ENCODE measurements at places on chromosomes 3 and 15. TPM values are rescaled to one million over a fixed set of nuclear protein-coding genes. Genes with fewer than 3 reads are reported as not detected.

DNA sequence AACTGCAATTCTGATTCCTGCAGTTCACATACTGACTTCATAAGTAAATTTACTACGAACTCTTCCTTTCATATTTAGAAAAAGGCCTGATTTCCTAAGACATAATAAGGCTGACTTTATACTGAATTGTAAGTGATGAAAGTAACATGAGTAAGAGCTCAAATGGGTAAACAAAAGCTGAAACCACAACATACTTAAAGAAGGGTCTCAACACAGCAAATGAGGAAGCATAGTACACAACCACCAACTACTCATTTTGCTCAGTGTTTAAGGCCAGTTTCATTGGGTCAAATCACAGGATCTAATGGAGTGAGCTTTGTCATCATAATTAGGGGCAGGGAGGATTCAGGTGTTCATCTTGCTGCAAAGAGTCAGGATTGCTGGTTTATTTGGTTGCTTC, 81.4 kb downstream of the SETD2 start:
- DNase-seq: no peak
- H3K4me3 ChIP-seq: no peak overlapping the region
- no peaks in the 10 kb centered on the region for H3K36me3 ChIP-seq
- no peaks in the 10 kb centered on the region for H3K4me1 ChIP-seq

- no peak for DNase-seq
- H3K27ac ChIP-seq: no peak overlapping the region
- H3K4me1 ChIP-seq: no peaks in the 10 kb centered on the region
- no peaks in the 10 kb centered on the region for H3K36me3 ChIP-seq
- H3K4me3 ChIP-seq: no peak overlapping the region
Observed at GRCh38 chr15:89963301-89964231, 37.6 kb upstream of the ZNF710 start.

GRCh38 chr3:30470496-30470895, 135.9 kb upstream of the TGFBR2 start:
- no peak overlapping the region for H3K4me3 ChIP-seq
- H3K36me3 ChIP-seq: no peaks in the 10 kb centered on the region
- DNase-seq: no peak
- H3K4me1 ChIP-seq: no peaks in the 10 kb centered on the region
- no peak overlapping the region for H3K27ac ChIP-seq
- H3K27me3 ChIP-seq: no peaks in the 10 kb centered on the region

GRCh38 chr3:46372492-46373359, 2.0 kb downstream of the CCR5 start:
- H3K27me3 ChIP-seq: peaks cover 6% of the 10 kb centered on the region
- peaks cover 5% of the 10 kb centered on the region for H3K4me1 ChIP-seq
- no peak overlapping the region for H3K4me3 ChIP-seq
- DNase-seq: no peak

DNA sequence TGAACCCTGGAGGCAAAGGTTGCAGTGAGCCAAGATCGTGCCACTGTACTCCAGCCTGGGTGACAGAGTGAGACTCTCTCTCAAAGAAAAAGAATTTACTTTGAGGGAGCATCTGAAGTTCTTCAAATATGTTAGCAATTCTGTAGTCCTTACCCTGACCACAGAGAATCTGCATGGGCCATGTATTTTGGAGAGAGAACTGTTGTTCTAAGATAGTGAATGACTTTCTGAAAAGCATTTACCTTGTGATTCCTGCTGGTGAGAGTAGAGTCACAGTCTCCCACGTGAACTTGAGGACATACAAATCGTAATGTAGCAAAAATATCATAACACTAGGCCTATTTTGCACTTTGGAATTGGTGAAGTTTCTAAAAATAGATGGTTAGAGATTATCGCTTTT, 3.9 kb downstream of the BRK1 start:
- no peak overlapping the region for H3K4me3 ChIP-seq
- no peaks in the 10 kb centered on the region for H3K36me3 ChIP-seq
- peaks cover 2% of the 10 kb centered on the region for H3K27me3 ChIP-seq
- no peak overlapping the region for H3K27ac ChIP-seq
- H3K4me1 ChIP-seq: peaks cover 5% of the 10 kb centered on the region

DNA sequence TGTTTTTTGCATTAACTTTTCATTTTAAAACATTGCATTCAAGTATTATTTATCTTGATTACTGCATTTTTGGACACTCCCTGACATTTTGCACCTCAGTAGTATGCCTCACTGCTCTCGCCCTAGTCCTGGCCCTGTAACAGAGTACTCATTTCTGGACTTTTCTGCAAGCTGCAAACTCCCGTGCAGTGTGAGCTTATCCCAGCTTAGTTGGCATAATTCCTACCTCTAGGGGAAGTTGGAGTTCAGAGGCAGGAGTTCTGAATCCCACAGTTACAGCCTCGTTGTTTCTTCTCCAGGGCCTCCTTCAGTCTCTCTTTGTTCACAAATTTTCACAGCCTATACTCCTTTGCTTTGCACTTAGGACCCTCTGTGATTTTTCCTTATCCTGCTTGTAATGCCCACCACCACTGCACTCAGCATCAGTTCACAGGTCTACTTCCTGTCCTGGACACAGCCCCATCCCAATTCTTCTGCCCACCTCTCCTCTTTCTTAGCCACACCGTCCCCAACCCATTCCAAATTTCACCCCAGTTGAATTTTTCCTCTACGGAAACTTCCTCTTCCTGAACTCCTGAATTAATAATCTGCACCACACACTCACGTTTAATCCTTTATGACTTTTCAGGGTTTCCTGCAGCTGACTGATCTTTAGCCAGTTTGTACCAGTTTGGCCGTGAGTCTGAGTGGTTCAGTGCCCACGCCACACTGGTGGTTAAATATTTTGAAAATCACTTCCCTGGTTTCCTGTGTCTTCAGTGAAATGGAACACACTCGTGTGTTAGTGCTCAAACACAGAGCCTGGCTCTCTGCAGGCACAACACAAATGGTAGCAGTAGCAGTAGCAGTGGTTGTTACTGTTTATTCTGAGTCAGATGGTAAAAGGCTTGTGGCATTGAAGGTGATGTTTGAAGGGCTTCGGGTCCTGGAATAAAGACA, 6.3 kb upstream of the CTSH start:
- H3K36me3 ChIP-seq: no peaks in the 10 kb centered on the region
- peaks cover 6% of the 10 kb centered on the region for H3K27me3 ChIP-seq
- H3K27ac ChIP-seq: no peak overlapping the region

DNA sequence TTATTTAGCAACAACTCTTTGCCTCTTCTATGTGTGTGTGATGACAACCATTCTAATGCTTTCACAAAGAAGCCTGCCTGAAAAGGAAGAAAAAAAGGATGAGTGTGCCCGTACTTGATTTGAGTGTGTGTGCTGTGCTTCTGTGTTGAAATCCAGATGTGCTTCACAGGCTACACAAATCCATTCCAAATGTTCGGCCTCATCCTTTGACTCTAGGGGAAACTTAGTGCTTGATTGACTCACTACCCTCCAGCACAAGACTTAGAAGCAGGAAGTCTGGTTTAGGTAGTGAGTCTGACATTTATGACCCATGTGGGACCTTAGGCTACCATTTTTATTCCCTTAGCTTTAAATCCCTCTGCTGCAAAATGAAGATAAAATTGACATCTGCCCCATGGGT, 108.8 kb upstream of the PLAAT1 start:
- peaks cover 2% of the 10 kb centered on the region for H3K27me3 ChIP-seq
- no peak overlapping the region for H3K27ac ChIP-seq
- DNase-seq: no peak
- no peak overlapping the region for H3K4me3 ChIP-seq
- H3K4me1 ChIP-seq: peaks cover 2% of the 10 kb centered on the region

- no peaks in the 10 kb centered on the region for H3K4me1 ChIP-seq
- no peaks in the 10 kb centered on the region for H3K36me3 ChIP-seq
- no peak for DNase-seq
- H3K4me3 ChIP-seq: no peak overlapping the region
- H3K27ac ChIP-seq: no peak overlapping the region
Observed at GRCh38 chr3:100165926-100166550, 51.7 kb upstream of the FILIP1L start.

- no peaks in the 10 kb centered on the region for H3K36me3 ChIP-seq
- H3K4me3 ChIP-seq: no peak overlapping the region
- DNase-seq: no peak
- peaks cover 4% of the 10 kb centered on the region for H3K27me3 ChIP-seq
- H3K4me1 ChIP-seq: peaks cover 12% of the 10 kb centered on the region
Observed at GRCh38 chr15:57604507-57604906, 12.8 kb downstream of the MYZAP start.

DNA sequence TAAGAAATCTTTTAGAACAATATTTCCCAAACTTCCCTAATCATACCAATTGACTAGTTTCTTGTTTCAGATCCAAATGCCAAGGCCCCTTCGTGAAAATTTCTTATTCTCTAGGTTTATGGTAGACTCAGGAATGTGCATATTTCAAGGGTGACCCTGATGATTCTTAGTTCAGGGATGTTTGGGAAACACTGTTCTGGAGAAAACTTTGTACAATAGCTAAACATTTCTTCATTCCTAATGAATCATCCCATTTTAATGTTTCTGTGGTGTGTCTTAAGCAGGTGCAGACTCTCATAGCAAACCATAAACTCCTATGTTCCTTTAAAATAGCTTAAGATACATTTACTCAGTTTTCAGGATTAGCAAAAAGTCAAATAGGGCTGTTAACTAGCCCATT, 314.5 kb downstream of the TIGIT start:
- H3K4me3 ChIP-seq: no peak overlapping the region
- no peak for DNase-seq
- no peak overlapping the region for H3K27ac ChIP-seq
- no peaks in the 10 kb centered on the region for H3K27me3 ChIP-seq

DNA sequence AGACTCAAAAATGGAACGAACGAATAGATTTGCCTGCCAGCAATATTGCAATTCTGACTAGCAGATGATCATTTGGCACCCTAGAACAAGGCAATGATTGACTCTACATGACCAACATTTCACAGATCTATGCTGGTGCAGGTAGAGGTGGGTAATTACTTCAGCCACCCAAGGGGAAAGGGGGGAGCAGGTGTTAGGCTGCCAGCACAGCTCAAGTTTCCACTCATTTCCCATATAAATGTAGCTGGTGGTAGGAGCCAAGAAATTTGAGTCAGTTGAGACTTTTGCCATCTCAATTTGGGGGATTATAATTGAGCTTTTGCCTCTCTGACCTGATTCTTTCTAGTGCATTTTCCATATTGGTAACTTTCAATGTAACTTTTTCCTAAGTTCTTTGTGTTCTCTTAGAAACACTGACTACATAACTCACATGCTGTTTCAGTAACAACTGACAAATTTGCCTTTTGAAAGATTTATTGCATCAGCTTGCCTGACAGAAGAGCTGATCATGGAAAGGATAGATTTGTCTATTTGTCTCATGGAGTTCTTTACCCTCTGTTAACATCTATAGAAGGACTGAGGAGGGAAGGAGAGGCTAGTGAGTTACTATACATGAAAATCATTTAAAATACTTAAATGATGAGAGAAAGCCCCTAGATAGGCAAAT, 902.5 kb downstream of the ZPLD1 start:
- no peaks in the 10 kb centered on the region for H3K36me3 ChIP-seq
- H3K4me3 ChIP-seq: no peak overlapping the region
- no peak for DNase-seq
- no peak overlapping the region for H3K27ac ChIP-seq
- peaks cover 9% of the 10 kb centered on the region for H3K4me1 ChIP-seq

DNA sequence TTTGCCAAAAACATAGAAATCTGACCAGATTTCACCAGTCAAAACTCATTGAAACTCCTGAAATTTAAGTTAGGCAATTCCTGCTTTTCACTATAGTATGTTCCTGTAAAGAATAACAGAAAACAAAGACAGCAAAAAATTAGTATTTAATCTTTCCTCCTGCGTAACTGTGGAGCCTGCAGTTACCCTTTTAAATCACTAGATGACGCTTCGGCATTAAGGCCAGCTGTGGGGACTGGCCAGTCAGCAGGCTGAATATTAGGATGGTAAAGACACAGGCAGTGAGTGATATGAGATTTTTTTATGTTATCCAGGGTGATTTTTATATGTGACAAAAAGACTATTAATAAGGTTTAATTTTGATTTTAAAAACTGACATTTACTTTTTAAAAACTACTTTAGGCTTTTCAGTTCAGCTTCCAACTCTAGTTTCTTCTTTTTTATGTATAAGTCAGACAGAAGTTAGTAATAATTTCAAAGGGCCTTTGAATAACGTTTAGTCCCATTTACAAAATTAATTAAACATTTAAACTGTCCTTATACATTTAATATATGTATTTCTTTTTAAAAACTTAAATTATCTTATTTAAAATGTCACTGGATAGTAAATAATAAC, 165.1 kb downstream of the PPM1L start:
- no peaks in the 10 kb centered on the region for H3K27me3 ChIP-seq
- H3K4me1 ChIP-seq: peaks cover 14% of the 10 kb centered on the region
- no peaks in the 10 kb centered on the region for H3K36me3 ChIP-seq
- H3K27ac ChIP-seq: no peak overlapping the region
- H3K4me3 ChIP-seq: no peak overlapping the region

DNA sequence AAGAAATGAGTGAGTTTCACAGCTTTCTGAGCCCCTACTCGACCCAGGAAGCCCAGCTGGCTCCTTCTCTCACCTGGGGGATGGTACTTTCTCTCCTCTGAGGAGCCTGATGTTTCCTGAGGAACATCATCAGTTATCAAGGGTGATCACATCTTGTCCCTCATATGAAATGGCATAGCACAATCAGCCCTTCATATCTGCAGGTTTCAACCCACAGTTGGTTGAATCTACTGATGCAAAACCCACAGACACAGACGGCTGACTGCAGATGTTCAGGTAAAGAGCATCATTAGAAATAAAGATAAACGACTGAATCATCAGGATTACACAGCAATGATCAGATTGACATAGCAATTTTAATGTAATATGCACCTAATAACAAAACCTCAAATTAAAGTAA, 93.6 kb upstream of the OSTN start:
- no peak overlapping the region for H3K27ac ChIP-seq
- H3K4me1 ChIP-seq: no peaks in the 10 kb centered on the region
- no peak overlapping the region for H3K4me3 ChIP-seq
- no peaks in the 10 kb centered on the region for H3K36me3 ChIP-seq

DNA sequence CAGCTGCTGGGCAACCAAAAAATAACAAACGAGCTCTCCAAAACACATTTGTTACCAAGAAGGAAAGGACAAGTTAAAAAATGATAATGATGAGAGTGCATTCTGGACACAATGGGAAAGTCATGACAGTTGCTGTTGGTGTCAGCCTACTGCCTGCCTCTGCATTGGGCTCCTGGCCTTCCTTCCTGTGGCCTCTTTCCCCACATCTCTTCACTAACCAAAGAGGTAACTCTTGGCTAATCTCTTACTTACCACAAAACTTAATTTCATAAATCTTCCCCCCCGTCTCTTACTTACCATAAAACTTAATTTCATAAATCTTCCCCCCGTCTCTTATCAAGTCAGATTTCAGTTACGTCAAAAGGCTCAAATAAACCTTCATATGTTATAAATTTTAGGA, 58.6 kb downstream of the AGTR1 start:
- H3K4me3 ChIP-seq: no peak overlapping the region
- no peaks in the 10 kb centered on the region for H3K36me3 ChIP-seq

CATSPER2 gene
- total RNA-seq: 6.9 TPM

MKRN3 gene
- total RNA-seq: 1.4 TPM

SLMAP gene
- 52.0 TPM for total RNA-seq

ZNF619 gene
- total RNA-seq: 7.2 TPM

ANKUB1 gene
- not detected for total RNA-seq

ADIPOQ gene
- total RNA-seq: 0.15 TPM

NOX5 gene
- total RNA-seq: not detected

Measured in glutamatergic neuron (in vitro differentiated cells).